ENCODE measurements at places on chromosomes 6 and 20.

DNA sequence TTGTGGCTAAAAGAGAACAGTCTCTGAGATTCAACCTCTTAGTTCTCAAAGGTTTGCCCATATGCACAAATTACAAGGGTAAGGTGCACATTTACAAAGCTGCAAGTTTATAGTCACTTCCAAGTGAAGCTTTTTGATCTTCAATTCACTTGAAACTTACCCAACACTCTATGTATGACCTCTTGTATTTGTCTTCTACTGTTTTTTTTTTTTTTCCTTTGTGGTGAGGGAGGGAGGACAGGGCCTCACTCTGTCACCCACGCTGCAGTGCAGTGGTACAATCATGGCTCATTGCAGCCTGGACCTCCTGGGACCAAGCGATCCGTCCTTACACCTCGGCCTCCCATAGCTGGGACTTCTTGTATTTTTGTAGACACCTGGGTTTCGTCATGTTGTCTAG, 4.5 kb upstream of the FOXO3 start:
- DNase-seq = no peak

GRCh38 chr6:167487749-167488664, 163.1 kb downstream of the TTLL2 start:
- DNase-seq = no peak

DNA sequence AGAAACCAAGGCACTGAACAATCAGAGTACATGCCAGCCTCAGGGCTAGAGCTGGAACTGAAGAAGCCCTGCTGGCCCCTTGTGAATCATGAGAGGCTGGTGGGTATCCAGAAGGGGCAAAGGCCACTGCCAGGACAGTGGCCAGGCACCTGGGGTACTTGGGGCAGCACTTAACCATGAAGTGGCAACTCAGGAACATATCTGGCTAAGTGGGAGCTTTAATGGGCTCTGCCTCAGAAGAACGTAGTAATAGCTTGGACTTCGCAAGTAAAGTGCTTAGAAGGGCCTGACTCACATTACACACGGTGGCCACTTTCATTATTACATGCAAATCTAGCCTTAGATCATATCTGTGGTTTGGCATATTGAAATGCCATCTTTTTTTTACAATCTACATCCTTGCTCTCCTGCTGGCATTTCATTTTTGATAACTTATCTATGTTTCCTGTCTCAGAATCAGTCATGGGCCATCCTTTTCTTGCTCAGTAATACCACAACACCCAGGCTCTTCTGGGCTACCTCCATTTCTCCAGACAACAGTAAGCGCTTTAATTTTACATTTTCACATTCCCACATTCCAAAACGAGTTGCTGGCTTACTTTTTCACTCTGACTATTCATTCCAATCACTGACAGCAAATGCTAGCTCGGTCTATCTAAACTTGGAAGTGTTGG, 21.6 kb downstream of the NAPB start:
- no peak for DNase-seq

- DNase-seq = no peak
Measured at GRCh38 chr6:136127873-136128272, 122.2 kb downstream of the MTFR2 start.

DNA sequence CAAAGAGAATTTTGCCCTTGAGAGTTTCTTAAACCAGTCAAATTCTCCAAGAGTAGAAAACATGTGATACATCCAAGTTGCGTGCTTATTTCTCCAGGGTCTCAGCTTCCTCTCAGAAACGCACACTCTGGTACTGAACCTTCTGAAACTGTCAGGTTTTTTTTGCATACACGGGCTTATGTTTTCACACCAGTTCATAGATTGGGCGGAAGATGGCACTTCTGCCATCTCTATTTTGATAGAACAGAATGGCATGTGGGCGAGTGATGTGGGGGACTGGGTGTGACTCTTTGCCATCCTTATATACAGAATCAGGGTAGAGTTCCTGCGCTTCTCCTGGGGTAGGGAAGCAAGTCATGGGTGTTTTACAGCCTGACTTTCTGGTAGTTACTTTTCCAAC, 56.4 kb downstream of the ADTRP start:
- DNase-seq = no peak

DNA sequence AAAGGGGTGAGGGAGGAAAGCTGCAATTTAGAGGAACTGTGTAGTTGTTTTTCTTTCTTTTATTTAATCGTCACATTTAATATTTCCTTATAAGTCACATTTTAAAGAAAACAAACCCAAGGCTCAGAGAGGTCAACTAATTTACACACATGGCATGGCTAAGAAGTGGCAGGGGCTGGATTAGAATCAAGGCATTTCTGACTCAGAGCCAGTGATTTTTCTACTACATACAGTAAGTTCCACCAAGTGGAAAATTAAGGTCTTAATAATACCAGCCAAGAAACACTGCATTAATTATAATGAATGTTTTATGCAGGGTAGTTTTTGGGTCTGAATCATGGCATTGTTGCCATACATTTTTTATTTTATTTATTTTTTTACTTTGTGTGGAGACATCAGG, 607.7 kb upstream of the CITED2 start:
- no peak for DNase-seq

GRCh38 chr20:41572010-41572572, 46.1 kb downstream of the CHD6 start:
- DNase-seq = no peak

GRCh38 chr6:21312118-21312517, 281.4 kb upstream of the SOX4 start:
- DNase-seq = no peak

DNA sequence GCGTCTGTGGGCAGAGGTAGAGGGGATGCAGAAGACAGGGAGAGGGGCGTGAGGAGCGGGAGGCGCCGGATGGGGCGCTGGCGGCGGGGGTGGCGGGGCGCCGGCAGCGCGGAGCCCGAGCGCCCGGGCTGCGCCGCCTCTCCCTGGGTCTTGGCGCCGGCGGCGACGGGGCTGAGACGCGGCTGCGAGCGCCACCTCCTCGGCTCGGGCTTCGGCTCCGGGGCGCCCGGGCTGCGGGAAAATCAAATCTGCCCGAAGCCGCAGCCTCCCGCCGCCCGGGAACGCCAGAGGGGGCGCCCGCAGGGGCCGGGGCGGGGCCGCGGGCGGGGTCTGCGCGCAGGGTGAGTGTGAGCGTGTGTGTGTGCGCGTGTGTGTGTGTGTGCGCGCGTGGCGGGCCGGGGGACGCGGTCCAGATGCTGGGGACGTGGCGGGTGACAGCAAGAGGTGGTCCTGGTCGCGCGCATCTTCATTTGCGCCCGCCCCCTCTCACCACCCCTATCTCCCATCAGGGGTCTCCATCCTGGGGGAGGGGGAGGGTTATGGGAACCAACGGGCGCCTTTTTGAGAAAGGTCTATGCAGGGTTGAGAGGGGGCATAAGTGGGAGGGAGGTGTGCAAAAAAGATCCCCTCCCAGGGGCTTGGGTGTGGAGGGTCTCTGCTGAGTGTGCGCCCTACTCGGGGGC, 646 bp upstream of the CPNE5 start:
- DNase-seq = no peak

DNA sequence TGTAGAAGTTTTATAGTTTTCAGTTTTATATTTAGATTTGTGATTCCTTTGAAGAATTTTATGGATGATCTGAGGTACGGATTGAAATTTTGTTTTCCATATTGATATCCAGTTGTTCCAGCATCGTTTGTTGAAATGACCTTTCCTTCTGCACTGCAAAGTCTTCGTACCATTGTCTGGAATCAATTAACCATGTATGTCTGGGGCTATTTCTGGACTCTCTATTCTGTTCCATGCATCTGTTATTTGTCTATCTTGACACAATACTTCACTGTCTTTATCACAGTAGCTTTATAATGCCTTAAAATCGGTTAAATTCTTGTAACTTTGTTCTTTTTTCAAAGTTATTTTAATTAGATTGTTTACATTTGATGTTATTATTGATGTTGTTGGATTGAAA, 154.9 kb downstream of the FARS2 start:
- no peak for DNase-seq

DNA sequence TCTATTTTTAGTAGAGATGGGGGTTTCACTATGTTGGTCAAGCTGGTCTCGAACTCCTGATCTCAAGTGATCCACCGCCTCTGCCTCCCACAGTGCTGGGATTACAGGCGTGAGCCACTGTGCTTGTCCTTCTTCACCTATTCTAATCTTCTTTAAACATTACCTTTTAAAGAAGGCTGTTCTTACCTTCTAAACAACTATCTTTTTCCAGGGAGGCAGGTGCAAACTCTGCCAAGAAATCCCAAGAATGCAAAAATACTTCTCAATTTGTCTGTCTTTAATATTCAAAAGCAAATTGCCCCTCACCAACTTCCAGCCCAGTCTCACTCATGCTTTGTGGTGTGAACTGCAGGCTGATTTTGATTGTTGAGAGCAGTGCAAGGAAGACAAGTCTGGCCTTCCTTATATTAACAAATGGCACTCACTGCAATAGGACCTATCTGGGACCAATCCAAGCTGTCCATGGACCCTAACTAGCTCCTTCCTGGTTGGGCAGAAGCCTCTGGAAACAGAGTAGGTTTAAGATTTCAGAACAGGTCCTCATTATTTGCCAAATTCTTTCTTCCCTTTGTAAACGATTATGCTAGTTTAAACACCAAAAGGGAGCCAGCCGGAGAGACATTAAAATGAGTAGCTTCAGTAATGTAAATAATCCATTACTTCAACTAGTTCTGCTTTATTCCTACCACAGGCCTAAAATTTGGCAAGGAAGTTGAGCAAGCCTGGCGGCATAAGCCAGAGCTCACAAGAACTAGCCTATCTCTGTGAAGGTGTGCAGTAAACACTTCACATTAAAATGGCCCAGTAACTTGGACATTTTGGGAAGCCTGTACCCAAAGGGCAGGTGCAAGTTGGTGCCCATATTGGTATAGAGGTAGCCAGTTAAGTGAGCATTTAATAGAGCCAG, 1.6 kb downstream of the SCAND1 start:
- DNase-seq = no peak

GRCh38 chr6:152416652-152417051, 220.5 kb downstream of the SYNE1 start:
- DNase-seq = no peak

GRCh38 chr6:118896339-118897136, 2.6 kb downstream of the ASF1A start:
- no peak for DNase-seq

- no peak for DNase-seq
Measured at GRCh38 chr6:99501762-99502161, 13.5 kb downstream of the USP45 start.
